T-helper 9 cell (primary cell): ENCODE measurements at places on chromosomes 12 and 14.

DNA sequence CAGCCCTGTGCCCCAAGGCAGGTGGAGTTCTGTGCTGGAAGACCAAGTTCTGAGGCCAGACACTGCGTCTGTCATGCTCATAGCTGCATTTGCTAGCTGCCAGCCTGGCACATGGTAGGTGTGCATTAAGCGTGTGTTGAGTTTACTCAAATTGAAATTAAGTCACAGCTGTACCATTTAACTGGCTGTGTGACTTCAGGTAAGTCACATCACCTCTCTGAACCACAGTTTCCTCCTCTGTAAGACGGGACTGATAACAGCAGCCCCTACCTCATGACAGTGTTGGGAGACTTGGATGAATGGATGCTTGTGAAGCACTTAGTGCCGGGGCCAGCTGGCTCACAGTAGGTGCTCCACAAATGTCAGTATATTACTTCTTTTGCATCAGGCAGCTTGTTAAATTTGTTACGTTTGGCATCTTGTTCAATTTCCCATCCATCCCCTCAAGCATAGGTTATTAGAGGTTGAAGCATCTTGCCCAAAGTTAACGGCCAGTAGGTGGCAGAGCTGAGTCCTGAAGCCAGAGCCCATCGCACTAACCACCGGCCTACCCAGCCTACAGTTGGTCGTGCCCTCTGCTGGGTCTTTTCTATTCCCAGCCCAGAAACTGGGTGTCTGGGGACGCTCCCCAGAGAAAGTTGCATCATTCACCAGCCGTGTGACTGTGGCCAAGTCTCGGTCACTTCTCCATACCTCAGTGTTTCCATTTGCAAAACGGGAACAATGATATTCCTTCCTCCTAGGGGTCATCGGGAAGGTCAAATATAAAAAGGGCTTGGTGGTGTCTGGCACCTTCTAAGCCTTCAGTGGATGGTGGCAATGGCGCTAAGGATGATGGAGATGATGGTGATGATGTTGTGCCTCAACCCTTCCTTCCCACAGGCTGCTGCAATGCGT, 4.5 kb downstream of the DAO start:
- DNase-seq = peak; percentile 59

- DNase-seq = no peak
These were observed 50.9 kb upstream of the BCL2L14 start for GRCh38 chr12:12019881-12020280.

GRCh38 chr14:67722293-67722692, 20.6 kb downstream of the RDH12 start:
- no peak for DNase-seq

DNA sequence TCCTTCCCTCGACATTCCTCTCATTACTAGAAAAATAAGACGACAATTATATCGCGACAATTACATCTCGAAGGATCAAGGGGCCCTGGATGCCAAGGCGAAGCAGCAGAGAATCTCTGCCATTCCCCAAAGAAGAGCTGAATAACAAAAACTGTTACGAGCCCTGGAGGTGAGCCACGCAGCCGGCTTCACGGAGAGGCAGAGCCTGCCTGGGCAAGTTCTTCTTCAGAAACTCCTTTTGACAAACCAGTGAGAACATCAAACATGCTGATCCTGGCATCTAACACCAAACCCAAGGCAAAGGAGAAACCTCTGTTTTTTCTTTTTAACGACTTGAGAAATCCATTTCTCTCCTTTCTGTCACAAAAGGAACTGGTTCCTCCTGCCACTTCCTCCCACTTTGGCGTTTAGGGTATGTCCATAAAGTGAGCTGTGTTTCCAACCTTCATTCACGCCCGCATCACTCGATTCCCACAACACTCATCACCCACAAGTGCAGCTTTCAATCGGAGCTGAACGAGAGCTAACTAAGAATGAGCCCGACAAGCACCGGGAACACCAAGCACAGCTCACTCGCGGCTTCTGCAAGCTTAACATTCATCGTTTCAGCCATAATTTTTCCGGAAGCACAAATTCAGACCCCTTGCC, 21.5 kb downstream of the CCDC88C start:
- no peak for DNase-seq

DNA sequence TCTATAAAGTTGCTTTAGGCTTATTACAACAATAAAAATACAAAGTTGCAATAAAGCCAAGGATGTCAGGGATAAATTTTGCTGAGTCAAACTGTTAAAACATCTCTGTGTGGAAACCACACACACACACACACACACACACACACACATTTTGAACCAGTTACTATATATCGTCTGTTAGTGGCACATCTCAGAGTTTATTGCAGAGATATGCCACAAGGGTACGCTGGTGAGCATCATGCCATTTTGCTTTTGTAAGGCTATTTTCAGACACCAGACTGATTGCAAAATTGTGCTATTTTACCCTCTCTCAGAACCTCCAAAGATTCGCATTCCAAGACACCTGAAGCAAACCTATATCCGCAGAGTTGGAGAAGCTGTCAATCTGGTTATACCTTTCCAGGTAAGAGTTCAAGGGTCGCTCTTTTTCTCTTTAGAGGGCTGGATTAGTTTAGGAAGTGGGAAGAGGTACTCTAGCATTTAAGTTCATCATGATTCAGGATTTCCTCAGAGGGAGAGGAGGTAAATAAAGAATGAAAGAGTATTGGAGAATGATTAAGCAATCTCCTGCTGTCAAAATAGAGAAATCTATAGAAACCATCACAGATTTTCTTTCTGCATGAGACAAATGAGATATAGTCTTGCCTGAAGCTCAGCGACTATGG, 27.3 kb upstream of the CHPT1 start:
- no peak for DNase-seq

DNA sequence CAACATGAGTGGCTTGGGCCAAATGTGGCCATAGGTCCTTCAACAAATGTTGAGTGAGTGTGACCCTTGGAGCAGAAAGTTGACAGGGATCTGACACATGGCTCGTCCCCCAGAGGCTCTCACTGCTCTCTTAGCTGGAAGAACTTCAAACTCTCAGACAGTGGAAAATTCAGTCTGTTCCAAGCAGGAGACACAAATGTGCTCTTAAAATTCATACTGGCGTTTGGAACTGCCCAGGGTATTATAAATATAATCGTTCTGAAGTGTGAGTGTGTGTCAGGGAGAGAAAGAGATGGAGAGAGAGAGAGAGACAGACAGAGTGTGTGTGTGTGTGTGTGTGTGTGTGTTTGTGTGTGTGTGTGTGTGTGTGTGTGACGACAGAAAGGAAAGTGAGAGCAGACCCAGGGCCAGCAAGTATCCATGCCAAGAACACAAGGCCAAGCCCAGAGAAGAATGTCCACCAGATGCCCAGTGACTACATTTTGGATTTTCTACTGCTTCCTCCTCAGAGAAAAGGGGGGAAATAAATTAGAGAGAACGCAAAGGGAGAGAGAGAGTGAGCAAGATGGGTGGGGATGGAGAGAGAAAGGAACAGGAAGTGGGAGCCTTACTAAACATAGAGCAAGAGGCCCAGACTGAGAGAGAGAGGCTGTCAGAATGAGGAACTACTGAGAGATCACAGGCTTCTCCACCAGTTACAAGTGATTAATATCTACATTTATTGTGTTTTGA, 193.6 kb upstream of the NUDT4 start:
- no peak for DNase-seq

GRCh38 chr12:15603474-15604085, 185.6 kb downstream of the EPS8 start:
- DNase-seq = no peak

- no peak for DNase-seq
These were observed 189.7 kb downstream of the EPS8 start for GRCh38 chr12:15599266-15600037.

DNA sequence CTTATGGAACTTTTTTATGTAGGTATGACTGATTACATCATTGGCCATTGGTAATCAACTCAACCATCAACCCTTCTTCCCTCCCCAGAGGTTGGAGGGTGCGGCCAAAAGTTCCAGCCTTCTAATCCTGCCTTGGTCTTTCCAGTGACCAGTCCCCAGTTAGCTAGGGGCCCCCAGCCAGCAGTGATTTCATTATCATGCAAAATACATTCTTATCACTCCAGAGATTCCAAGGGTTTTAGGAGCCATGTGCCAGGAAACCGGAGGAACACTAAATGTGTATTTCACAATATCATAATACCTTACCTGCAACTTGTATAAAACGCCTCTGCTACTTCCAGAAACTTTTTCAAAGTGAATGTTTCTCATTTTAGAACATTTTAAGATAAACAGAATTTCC, 181.5 kb upstream of the PELI2 start:
- no peak for DNase-seq

DNA sequence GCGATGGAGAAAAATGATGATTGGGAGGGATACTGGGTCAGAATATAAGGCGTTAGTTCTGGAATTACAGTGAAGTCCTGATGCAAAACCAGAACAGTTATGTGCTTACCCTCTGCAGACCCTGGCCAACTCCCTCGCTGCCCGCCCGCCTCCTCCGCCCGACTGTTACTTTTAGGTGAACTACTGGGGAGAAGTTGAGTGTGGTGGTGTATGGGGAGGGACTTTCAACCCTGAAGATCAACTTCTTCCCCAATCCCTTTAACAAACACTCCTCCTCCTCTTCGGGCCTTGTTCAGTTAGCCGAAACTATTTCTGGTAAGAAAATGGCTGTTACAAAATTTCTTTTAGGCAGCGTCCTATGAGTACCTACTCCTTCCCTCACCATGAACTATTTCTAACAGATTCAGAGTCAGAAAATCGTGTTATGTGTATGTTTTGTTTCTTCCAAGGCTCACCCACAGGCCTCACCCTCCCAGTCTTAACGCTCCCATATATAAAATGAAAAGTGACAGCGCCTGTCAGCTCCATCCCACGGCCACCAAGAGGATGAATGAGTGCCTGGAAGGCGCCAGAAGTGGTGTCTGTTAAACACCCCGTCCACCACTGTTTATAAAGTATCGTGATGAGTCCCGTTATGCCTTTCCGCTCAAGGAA, 1.3 kb downstream of the FBXO33 start:
- DNase-seq = no peak

- no peak for DNase-seq
These were observed 39.6 kb upstream of the SMOC1 start for GRCh38 chr14:69839661-69840060.
